GM13977 (cell line): ENCODE measurements at places on chromosomes 5 and 9.

DNA sequence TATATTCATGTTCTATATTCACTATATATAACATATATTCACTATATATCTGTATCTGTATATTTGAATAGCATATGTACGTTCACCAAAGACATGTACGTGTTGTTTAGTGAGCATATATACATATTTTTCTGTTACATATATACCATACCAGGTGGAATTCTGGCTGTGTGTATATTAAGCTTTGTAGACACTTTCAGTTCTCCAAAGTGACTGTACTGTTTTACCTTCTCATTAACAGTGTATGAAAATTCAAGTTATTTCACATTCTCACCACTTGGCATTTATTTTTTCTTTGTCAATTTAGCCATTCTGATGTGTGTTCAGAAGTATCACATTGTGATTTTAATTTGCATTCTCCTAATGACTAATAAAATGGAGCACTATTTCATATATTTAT, 52.2 kb downstream of the DROSHA start:
- no peak for DNase-seq

- DNase-seq, result no peak
Measured at GRCh38 chr5:137960141-137960540, 70.9 kb downstream of the PKD2L2 start.

DNA sequence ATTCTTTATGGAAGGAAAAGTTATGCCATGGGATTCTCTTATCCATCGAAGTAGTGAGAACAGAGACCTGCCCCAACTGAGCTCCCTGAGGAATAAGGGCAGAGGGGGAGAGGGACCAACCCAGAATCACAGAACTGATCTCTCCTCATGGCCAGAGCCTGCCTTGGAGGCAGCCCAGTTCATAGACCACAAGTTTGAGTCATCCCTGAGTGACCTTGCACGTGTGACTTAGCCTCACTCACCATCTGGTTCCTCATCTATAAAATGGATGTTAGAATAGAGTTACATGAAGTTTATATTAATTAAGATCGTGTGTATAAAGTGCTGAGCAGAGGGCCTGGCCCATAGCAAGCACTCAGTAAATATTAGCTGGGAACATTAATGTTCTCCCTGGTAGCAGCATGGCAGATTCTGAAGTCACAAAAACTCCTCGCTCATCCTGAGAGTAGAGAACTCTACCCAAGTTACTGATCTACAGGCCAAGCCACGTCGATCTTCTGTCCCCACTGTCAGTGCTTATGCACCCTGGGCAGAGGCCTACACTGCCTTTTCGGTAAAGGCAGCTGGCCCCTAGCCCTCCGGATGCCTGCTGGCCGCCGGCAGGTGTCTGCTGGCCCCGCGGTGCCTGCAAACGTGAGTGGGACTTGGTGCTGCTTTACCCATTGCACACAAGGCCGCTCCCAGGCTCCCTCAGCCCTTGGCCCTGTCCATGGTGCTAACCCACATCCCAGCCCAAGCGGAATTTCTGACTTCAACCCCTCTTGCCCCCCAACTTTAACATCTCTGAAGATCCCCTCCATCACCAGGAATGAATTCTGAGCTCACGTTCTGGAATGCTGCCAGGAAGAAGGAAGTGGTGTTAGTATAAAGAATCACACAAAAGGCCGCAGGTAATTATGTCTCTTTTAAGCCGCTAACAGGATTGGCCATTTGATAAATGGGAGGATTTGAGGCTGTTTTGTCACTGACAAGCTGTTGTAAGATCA, 61.1 kb upstream of the ARAP3 start:
- DNase-seq, result no peak

- no peak for DNase-seq
Measured at GRCh38 chr5:114311968-114312367, 49.9 kb upstream of the KCNN2 start.

DNA sequence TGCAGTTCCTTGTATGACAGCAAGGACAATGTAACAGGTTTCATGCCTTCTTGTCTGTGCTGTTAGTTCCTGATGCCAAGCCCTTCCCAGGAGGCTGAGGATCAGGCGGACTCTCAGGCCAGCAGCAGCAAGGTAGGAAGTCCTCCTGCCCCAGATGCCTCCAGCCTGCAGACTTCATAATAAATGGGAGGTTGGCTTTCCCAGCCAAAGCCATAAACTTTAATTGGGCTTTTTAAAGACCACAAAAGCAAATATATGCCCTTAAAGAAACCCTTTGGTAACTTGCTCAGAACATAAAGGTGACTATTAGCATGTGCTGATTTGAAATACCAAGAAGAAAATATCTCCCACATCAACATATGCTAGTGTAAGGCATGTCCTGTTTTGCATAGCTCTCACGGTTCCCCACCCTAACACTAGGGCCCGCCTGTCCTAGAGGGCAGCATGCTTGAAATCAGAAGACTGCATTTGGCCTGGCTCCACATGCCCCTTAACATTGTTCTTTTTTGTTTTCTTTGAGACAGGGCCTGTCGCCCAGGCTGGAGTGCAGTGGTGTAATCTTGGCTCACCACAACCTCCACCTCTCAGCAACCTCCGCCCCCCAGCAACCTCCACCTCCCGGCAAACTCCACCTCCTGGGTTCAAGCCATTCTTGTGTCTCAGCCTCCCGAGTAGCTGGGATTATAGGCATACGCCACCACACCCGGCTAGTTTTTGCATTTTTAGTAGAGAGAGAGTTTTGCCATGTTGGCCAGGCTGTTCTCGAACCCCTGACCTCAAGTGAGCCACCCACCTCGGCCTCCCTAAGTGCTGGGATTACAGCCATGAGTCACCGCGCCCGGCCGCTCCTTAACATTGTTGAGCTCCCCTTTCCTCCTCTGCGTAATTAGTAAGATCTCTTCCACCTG, 44.6 kb upstream of the FCN1 start:
- no peak for DNase-seq

GRCh38 chr9:135043345-135043744, 44.1 kb upstream of the OLFM1 start:
- DNase-seq, result no peak

GRCh38 chr9:89806371-89807100, 201.7 kb downstream of the GADD45G start:
- no peak for DNase-seq

GRCh38 chr5:74526111-74526510, 114.4 kb downstream of the ENC1 start:
- DNase-seq, result no peak

DNA sequence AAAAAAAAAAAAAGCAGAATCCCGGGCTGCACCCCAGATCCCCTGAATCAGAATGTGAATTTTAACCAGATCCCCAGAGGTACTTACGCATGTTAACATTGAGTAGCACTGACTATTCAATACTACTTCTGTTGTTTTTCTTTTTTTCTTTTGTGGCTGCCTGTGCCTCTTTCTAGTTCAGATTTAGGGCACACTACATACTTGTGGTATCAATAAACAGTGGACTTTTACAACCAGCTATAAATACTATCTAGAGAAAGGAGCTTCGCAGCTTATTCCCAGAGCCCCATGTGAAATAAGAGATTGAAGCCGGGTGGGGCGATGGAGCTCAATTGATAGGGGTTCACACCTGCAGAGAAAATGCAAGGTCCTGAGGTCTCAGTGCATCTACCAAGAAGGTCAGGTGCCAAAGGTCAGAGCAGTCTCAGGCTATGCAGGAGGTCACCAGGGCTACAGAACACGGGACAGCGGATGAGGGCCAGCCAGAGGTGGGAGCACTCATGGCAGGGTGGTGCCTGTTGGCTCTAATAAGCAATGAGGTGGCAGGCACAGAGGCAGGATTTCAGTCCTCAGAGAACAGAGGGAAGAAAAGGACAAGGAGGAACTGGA, 22.3 kb downstream of the WWC1 start:
- no peak for DNase-seq

GRCh38 chr5:167355346-167355745, 936.1 kb upstream of the WWC1 start:
- DNase-seq, result no peak

DNA sequence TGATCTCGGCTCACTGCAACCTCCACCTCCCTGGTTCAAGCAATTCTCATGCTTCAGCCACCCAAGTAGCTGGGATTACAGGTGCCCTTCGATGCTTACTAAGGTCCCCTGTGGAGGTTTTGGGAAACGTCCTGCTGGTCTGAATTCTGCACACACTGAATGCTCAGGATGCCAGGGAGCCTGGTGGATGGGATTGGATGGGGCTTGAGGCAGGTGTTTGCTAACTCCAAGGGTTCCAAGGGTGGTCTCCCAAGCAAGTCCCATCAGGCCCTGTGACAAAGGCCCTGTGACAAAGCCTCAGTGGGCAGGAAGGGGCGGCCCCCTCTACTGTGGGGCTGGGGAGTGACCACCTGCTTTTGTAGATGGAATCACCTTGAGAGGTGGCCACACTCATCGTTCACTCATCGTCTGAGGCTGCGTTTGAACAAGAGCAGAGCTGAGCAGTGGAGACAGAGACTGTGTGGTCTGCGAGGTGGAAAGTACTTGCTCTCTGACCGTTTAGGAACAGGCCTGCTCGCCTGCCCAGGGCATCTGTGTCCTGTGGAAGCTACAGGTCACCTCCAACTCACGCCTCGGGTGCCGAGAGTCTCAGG, 40.2 kb downstream of the MRPL36 start:
- no peak for DNase-seq

GRCh38 chr5:38547257-38547656, 9.2 kb downstream of the LIFR start:
- DNase-seq, result no peak

DNA sequence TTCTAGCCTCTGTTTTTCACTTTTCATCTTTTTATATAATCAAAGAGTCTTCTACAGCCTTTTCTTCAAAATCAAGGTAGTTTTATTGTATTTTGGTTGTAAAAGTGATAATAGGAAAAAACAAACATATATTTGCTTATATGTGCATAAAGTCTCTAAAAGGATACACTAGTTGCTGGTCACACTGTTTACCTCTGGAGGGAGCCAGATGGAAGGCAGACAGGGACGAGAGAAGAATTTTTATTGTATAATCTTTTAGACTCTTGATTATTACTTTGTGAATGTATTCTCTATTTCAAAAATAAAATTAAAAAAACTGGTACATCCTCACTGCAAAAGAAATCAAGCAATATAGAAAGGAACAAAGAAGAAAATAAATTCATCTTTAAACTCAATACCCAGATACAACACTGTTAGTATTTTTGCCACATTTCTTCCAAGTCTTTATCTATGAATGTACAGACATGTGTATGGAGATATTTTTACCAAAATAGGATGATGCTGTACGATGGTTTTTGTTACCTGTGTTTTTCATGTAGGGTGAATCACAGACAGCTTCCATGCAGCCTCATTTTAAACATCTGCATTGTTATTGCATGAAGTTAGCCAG, 6.1 kb upstream of the RNF183 start:
- DNase-seq, result peak; percentile 60

- peak; percentile 55 for DNase-seq
Measured at GRCh38 chr5:179836225-179837019, 15.7 kb downstream of the SQSTM1 start.

DNA sequence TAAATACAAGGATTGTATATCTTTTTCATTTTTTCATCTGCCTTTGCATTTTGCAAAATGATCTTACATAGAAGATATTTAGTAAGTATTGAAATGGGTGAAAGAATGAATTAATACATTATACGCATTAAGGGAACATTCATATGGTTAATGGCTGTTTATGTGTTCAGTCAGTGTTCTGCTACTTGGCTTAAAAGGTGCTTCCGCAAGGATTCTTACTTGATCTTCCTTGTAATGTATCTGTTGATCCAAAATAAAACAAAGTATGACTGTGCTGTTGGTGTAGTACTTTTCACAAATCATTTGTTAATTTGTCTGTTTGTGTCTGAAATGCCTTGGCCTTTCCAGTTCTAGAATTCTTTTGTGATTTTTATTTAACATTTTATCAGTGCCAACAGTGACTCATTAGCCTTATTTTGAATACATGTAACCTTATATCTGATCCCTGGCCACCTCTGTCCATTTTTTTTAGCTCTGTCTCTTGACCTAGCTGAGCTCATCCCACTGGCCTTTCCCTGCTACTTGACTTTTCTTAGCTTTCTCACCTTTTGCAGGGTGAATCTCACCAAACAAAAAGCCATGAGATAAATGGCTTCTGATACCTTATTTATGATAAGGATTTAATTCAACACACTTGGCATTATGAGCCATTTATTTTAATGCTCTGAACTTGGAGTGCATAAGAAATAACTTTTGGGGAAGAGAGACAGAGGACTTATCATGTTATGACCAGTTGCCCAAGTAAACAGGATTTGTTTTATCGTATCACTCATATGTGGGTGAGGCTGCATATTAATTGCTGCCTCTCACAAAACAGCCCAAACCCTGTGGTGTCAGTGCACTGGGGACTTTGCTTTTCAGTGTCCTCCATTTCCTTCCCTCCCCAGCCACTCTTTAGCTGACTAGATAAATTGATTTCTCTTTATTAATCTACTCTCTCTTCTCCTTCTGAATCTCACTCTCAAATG, 340.3 kb downstream of the KDM4C start:
- DNase-seq, result no peak

GRCh38 chr9:121593066-121593465, 58.4 kb upstream of the DAB2IP start:
- DNase-seq, result no peak

DNA sequence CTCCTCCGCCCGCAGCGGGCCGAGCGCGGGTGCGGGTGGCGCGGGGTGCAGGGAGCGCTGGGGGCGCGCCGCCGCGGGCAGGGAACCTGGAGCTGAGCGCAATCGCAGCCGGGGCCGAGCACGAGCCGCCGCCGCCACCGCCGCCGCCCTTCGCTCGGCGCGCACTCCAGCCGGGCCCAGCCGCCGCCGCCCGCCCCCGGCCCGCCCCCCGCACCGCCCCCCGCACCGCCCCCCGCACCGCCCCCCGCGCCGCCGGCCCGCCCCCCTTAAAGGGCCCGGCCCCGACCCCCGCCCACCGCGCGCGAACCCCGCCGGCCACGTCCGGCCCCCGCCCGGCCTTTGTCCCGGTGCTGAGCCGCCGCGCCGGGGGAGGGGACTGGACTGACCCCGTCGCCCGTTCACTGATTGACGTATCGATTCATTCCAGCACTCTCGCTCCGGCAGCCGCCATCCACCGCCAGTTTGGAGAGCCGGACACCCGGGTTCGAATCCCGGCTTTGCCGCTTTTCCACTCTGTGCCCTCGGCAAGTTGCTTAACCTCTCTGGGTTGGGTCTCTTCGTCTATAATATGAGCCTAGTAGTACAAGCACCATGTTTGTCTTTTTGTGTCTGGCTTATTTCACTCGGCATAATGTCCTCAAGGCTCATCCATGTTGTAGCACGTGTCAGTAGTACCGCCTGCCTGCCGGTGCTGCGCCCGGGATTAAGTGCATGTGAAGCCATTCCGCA, at the start of gene SH3PXD2B:
SH3PXD2B (minus strand) TSS at position 168 of the 729 bp plus-strand sequence. CDS start 173 bp downstream, outside the sequence.
- DNase-seq, result peak; percentile 76

DNA sequence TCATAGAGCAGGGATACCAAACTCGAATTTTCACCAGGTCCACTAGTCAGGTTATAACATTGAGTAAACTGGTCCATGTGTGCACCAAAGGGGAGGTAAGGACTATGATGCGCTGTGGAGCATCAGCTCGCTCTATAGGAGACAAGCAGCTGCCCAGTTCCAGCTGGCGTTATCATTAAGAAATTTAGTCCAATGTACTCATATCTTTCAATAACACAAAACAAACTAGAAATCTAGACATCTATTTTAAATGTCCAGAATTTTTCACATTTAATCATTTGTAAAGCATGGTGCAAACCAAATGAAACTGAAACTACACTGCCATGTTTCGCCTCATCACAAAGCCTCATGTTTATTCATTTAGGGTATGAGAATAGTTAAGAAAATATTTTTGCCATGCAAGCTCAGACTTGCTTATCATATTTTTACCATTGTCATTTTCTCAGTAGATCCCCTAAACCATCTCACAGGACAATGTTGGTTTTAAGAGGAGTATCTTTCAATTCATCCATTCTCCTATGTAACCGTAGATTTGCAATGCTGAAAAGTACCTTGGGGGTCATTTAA, 50.9 kb downstream of the ZNF474 start:
- no peak for DNase-seq

GRCh38 chr9:28542928-28543327, 969.6 kb upstream of the C9orf72 start:
- DNase-seq, result no peak
